SHP77 treated with DMSO at 0.1 percent for 48 hours (cell line): ENCODE measurements at places on chromosomes 7 and 10.

- no peak for DNase-seq
Measured at GRCh38 chr7:102883098-102883860, 29.5 kb upstream of the LRRC17 start.

DNA sequence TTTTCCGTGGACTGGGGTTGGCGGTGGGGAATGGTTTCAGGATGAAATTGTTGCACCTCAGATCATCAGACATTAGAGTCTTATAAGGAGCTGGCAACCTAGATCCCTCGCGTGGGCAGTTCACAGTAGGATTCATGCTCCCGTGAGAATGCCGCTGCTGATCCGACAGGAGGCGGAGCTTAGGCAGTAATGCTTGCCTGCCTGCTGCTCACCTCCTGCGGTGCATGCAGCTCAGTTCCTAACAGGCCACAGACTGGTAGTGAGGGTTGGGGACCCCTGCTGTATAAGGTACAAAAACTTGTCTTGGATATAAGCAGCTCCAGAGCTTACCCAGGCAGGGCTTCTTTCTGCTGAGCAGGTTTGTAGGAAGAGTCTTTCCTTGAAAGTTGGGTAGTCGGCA lies 53.9 kb downstream of the SHH start:
- DNase-seq, result no peak

- no peak for DNase-seq
Measured at GRCh38 chr10:97336942-97337831, 2.7 kb upstream of the FRAT2 start.

GRCh38 chr10:38163617-38164016 lies 69.5 kb downstream of the ZNF37A start:
- no peak for DNase-seq

DNA sequence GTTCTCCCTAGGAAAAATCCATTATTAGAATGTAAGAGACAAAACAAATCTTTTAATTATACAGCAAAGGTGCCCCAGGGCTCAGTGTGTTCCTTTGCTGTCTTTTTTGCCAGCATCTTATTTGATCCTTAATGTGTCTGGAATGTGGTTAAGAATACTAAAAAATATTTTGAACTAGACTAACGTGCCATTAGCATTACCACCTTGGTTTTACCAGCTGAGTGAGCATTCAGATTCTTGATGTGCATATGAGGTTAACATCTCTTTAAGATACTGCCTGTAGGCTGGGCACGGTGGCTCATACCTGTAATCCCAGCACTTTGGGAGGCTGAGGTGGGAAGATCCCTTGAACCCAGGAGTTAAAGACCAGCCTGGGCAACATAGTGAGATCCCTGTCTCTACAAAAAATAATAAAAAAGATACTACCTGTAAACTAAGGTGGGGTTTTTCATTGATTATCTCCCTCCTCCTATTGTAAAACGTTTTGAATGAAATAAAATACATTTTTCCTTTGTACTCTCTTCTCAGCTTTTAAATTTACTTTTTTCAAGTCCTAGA lies 96.6 kb downstream of the CCNY start:
- DNase-seq, result no peak

DNA sequence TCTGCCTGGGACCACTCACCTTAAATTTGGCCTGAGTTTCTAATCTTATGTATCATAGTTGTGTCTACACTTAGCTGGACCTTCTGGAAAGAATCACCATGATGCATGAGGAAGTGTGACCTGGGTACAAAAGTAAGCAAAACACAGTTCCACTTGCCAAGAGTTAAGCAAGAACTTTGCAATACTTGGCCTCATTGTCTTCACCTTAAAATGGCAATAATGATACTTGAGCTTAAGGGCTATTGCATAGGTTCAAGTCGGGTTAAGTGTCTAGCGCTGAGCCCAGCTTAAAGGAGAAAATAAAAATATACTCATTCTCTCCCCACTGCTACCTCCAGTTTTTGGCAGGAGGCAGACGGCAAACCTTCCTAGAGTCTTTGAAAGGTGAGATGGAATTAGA lies 133.9 kb upstream of the BMPER start:
- no peak for DNase-seq

GRCh38 chr7:27154369-27154768 lies 2.0 kb upstream of the HOXA3 start:
- DNase-seq, result no peak

- no peak for DNase-seq
Measured at GRCh38 chr10:71969929-71970328, 5.7 kb downstream of the CHST3 start.

DNA sequence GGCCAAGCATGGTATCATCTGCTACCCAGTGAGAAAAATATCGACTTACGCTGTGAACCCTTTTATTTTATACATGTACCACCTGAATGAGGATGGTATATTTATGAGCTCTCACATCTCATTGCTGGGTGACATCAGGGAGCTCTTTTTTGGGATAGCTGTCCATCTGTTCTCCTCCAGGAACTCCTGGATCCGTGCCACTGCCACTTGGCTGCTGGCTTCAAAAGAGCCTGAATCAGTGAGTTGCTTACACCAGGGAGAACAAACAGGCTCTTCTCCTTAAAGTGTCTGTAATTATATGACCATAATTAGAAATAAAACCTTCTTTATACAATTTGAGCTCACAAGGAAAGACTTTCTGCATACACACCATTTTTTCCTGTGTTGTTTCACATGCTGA lies 106.2 kb downstream of the KAT6B start:
- DNase-seq, result no peak

- no peak for DNase-seq
Measured at GRCh38 chr7:57305192-57305748, 144.7 kb upstream of the ZNF716 start.

DNA sequence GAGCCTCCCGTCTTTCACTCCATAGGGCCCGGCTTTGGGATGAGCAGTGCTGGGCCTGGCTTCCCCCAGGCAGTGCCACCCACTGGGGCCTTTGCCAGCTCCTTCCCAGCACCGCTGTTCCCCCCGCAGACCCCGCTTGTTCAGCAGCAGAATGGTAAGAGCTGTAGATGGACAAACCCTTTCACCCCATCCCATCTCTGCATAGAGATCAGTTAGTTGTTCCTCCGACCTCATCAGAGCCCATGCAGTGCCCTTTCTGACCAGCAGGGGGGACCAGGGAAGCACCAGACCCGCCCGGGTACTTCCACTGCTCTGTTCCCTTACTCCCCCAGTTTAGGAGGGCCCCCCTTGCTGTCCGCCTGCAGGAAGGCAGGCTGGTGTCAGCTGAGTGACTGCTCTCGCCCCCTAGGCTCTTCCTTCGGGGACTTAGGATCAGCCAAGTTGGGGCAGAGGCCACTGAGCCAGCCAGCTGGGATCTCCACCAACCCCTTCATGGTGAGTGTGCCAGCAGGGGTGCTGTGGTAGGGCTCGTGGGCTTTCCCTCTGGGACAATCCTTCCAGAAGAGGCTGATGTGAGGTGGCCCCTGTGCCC lies 9.8 kb downstream of the SAP25 start:
- no peak for DNase-seq

GRCh38 chr10:72276013-72276387 lies 2.3 kb downstream of the DDIT4 start:
- DNase-seq, result no peak

DNA sequence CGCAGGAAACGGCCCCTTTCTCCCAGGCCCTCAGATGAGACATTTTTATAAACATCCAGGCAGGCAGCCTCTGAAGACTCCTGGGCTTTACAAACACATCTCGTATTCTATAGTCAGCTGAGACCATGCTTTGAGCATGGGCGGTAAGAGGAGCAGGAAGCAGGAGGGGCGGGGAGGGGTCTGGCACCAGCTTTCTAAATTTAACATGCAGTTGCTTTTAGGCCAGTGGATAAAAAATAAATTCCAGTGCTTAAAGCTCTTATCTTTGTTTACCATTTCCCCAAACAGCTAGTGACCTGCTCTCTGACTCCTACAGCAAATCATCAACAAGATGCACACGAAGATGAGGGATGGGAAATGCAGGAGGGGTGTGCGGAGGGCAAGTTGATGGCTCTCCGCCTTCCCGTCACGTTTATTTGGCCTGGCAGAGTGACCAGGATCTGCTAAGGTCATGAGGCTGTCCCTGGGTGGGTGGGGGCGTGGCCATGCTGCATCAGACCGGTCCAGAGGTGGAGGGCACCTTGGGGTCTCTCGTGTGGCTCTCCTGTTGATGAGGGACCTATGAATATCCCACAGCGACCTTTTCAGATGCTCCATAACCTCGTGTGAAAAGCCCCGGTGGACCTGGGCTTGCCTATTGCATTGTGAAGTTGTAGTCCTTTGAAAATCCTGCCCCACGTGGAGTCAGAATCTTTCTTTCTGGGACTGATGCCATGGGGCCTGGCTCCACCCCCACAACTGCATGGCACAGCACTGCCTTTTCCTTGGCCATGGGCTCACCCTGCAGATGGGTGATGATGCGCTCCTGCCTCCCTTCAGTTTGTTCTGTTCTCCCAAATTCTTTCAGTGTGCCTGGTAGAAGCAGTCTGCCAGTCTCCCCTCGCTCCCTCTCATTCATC lies 67.5 kb downstream of the PARP12 start:
- DNase-seq, result no peak

DNA sequence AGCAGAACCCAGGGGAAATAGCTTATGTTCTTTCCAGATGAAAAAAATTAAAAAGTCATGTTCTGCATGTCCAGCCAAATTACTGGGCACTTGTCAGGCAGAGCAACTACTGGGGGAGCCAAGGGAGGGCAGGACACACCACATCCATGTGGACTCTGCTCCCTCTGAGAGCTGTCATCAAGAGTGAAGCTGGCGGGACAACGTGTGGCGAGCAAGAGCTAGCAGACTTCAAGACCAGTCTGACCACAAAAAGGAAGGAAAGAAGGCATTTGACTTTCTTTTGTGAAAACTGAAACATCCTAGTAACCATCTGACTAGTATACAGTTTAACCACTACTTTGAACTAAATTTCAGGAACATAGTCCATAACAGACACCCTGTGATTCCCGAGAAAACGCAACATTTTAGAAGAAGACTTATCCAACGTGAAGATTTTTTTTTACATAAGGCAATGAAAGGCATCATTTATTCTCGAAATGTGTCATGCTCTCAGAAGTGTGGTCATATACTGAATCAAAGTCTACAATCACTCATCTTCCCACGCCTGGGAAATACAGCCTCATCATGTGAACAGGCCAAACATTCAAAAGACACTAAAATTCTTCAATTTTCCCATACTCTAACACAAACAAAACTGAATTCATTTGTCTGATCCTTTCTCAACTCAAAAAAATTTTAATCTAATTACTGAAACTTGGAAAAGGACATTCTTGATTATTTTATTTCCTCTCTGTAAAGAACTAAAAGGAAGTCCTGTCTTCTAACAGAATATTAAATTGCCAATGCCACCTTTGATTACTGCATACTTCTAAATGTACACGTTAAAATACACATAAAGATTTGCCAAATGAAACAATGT lies 15.5 kb downstream of the CYTH3 start:
- DNase-seq, result no peak

DNA sequence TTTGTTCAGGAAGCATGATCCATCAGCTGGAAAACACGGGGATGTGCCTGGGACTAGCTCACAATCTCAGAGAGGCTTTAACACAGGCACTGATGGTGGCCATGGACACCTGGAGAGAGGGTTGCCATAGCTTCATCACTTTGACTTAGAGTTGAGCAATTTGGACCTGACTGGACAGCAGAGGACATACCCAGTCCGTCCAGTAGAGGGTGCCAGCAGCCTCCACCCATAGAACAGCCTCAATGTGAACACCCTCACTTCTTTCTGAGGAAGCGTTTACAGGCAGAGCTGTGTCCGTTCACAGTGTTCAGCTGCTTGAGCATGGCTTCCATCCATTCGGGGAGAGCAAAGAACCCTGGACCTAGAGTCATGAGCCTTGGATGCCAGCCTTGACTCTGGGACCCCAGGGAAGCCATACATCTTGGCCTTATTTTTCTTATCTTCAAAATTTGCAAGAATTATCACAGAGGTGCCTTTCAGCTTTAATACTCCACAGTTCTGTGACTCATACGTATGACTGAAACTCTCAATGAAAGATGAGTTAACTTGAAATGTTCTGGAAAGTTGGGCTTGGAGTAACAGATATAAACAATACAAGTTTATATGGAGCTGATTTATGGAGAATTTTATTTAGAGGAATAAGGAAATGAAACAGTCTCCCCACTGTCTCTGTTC lies 302.9 kb upstream of the PODXL start:
- peak; percentile 1 for DNase-seq

- no peak for DNase-seq
Measured at GRCh38 chr10:98427011-98427515, 12.1 kb upstream of the PYROXD2 start.

DNA sequence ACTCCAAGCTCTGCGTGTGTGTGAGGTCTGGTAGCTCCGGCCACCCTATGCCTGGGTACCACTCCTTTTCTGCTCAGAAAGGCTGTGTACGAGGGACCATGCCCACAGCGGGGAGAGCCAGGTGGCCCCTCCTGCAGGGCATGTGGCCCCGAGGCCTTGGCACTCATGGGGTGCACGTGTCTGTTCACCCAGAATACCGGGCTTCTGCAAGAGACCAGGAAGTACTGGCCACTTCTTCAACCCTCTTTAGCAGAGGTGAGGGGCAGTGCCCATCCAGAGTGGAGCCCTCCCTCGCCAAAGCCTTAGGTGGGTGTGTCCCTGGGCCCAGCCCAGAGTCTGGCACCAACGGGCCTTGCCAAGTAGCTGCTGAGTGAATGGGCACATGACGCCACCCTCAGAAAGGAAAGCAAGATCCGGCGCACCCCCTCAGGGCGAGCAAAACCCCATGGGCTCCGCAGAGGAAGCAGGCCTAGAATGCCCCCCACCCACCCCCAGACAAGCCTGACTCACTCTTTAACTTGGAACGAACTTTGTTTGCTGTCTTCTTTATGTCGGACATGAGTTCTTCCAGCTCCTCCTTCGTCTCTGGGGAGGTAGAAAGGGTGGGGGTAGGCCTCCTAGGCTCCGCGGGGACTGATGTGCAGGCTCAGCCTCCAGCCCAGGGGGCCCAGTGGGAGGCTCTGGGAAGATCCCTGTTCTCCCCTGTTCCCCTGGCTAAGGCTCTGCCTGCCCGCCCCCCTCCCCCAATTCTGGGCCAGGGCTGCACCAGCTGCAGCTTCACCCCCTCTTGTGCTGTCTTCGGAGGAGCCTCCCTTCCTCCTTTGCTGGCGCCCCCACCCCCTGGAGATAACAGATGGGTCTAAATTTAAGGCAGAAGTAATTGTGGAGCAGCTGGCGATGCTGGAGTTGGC lies 14.6 kb downstream of the STX1A start:
- DNase-seq, result no peak

GRCh38 chr7:130614449-130614848 lies 54.1 kb downstream of the COPG2 start:
- no peak for DNase-seq

- DNase-seq, result no peak
Measured at GRCh38 chr7:106238830-106239229, 46.0 kb downstream of the NAMPT start.

- DNase-seq, result no peak
Measured at GRCh38 chr7:8615019-8615418, 181.6 kb downstream of the NXPH1 start.

GRCh38 chr7:22351878-22352277 lies 5.1 kb downstream of the RAPGEF5 start:
- DNase-seq, result no peak

GRCh38 chr7:48298779-48299178 lies 127.5 kb downstream of the ABCA13 start:
- DNase-seq, result no peak

DNA sequence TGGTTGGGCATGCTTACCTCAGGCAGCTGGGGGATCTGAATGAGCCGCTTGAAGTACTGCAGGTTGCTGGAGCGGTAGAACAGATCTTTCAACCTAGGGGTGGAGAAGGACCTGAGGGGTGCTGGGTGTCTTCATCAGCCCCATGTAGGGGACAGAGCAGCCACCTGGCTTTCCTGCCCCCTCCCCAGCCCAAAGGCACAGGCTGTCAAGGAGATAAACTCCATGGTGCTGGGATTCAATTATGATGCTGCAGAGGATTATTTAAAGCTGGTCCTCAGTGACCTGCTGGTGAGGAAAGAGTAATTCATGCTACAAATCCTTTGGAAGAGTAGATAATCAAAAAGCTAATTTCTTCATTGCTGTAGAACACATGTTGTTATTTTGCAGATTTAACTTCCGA lies 71.1 kb downstream of the SPDYE5 start:
- DNase-seq, result no peak
